CD4-positive, alpha-beta T cell treated with Interleukin-12 subunit alpha and Interleukin-12 subunit beta, for 1 hour (primary cell): ENCODE measurements at places on chromosomes 13 and 19.

DNA sequence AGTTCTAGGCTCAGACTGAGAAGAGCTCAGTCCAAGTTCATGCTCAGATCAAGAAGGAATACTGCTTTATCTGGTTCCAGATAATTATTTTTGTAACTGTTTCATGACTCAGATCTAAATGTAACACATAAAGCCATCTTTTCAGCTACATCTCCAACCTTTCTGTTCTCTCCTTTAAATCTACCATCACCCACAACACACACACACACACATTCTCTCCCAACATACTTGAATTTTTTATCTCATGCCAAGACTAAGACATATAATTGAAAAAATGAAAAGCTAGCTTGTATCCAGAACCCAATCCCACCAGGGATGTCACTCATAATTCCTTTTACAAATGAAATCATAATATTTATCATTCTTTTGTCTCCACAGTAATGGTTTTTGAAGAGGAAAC lies 7.6 kb downstream of the KATNAL1 start:
- no peak for DNase-seq

GRCh38 chr13:36601186-36601585 lies 72.6 kb upstream of the SERTM1 start:
- no peak for DNase-seq

GRCh38 chr19:54389553-54389952 lies 24.8 kb upstream of the LAIR1 start:
- DNase-seq: no peak

DNA sequence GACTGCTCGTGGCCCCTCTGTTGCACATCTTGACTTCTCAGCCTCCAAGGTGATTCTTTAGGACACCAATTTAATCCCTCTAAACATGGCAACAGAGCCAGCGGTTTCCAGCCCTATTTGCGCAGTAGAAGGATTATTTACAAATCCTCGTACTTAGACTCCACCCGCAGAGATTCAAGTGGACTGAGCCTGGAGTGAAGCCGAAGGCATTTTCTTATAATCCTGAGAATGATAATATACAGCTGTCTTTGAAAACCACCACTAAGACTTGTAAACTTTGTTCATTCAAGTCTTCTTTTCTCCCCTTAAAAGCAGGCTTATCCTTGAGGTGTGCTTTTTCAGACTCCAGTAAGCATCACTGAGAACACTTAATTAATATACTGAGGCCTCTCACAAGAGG lies 4.8 kb upstream of the DPRX start:
- no peak for DNase-seq

GRCh38 chr19:11204076-11204602 lies 6.8 kb upstream of the KANK2 start:
- DNase-seq: no peak

GRCh38 chr13:51856998-51857397 lies 4.8 kb upstream of the CCDC70 start:
- no peak for DNase-seq
